Stimulated activated CD4-positive, alpha-beta T cell treated with anti-CD3 and anti-CD28 coated beads, TNF-alpha, amount 100 ng/mL, for 1 hour (primary cell): ENCODE measurements at places on chromosomes 5 and 9.

GRCh38 chr5:144421411-144421810, 250.7 kb downstream of the KCTD16 start:
- no peak for DNase-seq

DNA sequence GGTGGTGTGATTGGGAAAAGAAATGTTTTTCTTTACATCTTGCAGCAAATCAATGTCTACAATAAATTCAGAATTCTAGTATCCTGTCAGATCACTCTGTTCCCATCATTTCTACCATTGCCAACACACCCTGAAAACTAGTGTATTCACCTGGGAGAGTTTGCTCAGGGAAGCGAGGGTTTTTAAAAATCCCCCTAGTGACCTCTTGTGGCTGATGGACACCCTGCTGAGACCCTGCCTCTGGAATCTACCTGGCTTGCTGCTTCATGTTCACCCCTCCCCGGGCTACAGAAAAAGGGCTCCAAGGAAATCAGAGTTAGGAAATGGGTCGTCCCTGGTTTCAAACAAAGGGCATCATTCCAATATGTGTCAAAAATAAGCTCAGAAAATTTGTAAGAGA, 21.4 kb upstream of the ALDOB start:
- no peak for DNase-seq

- DNase-seq: no peak
These were observed 81.6 kb downstream of the NDUFS4 start for GRCh38 chr5:53642061-53642460.

GRCh38 chr5:143201589-143201988, 201.9 kb downstream of the NR3C1 start:
- DNase-seq: no peak

GRCh38 chr9:20980832-20981455, 50.5 kb downstream of the HACD4 start:
- no peak for DNase-seq

- DNase-seq: no peak
These were observed 324.5 kb downstream of the ARHGEF28 start for GRCh38 chr5:73950441-73950873.

DNA sequence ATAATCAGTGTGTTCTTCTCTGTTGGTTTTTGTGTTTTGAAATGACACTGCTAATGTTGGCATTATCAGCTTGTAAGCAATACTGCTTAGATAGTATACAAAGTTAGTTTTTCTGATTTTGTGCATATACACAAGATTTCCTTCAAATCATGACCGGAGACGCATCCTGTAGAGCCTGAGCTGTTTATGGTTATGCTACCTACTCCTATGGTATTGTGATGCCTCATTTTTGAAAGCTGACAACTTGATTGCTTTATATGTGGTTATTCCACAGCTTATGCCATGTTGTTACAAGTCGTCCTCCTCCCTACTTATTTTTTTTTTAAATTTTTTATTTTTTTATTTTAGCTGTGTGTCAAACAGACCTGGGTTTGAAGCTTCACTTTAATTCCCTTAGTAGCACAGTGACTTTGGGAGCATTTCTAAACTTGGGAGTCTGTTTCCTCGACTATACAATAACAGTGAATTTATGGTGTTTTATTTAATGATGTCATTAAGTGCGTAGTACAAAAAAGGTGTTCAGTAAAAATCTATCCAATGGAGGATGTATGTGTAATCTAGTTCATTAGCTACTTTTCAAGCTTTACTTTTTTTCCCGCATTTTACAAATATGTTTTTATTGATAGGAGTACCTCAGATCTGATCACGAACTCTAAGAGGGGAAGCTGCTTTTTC, 59.5 kb downstream of the PARP8 start:
- DNase-seq: no peak

GRCh38 chr9:99602854-99603253, 218.8 kb upstream of the NR4A3 start:
- DNase-seq: no peak

DNA sequence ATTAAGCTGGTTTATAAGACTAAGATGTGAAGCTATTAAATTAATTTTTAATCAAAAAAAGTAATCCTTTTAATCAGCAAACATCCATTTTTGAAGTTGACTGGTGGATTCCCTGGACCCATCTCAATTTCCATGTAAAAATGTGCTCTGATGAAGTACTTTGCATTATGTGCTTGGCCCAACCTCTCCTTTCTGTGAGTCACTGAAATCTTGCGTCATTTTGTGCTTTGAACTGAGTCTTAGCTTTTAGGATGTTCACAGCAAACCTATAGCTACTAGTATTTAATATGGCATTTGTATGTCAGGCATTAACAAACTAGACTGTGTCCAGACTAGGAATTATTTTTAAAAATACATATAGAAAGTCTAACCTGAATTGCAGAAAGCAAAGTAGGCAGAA, 55.0 kb upstream of the CDH12 start:
- DNase-seq: no peak

DNA sequence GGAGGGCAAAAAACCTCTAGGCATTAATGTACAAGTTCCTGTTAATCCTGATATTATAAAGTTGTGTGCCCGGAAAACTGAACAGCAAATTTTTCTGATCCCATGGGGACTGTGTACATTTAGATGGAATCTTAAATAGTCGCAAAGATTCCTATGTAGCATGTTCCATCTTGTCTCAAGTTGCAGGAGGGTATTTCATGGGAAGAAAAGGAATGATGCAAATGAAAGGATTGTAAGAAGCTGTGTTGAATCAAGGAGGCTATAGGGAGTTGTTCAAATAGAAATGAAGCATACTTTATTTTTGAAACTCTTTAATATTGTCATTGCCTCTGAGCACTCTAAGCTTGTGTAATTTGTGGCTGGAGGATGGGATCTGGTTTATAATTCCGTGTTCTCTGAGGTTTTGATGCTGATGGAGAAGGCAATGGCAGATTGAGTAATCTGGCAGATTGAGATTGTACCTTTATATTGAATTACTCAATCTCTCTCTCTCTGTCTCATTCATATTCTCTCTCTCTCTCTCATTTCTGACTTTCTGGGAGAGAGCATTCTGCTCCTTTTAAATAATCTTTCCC, 288.5 kb downstream of the OSTF1 start:
- no peak for DNase-seq

DNA sequence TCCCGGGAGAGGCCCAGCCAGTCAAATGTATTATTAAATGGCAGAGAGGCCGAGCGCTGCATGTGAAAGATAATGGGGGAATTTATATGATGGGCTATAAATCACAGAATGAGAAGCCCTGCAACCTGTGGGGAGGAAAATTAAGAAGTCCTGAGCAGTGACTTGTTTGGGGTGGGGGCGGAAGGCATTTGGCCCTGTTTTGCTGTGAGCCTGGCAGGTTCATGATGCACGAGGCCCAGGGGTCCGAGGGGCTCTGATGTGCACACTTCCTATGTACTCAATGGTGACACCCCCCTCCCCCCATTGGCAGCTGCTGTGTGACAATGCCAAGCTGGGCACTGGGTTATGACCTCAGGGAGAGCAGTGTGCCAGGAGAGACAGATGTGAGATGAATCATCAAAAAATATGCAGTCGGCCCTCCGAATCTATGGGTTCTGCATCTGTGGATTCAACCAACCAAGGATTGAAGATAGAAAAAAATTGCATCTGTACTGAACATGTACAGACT, 13.7 kb upstream of the DAB2IP start:
- no peak for DNase-seq

DNA sequence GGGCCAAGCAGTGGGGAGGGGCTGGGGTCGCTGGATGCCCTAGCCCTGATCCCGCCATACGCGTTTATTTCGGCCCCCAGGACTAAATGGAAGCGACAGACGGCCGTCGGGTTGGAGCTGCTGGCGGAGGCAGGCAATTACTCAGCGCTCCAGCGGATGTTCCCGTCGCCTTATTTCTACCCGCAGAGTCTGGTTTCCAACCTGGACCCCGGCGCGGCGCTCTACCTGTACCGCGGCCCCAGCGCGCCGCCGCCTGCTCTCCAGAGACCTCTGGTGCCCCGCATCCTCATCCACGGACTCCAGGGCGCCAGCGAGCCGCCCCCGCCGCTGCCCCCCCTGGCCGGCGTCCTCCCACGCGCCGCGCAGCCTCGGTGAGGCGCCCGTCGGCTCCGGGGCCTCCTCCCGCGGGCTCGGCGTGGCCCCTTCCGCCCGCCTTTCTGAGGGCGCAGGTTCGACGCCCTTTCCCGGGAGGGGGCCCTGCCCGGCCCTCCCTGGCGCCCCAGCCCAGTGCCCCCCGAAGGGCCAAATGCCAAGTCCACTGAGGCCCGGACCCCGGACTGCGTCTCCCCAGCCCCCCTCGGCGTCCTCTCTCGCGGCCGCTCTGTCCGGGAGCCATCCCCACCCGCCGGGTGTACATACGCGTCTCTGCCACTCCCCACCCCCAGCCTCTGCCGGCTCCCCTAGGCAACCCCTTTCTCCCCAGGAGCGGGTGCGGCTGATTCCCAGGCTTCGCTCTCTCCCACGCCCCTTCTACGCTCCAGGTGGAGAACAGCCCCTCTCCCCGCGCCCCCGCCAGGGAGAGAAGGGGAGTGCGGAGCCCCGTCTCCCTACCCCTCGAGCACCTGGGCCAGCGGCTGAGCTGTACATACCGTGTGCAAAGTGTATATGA, 7.0 kb downstream of the BARHL1 start:
- no peak for DNase-seq

DNA sequence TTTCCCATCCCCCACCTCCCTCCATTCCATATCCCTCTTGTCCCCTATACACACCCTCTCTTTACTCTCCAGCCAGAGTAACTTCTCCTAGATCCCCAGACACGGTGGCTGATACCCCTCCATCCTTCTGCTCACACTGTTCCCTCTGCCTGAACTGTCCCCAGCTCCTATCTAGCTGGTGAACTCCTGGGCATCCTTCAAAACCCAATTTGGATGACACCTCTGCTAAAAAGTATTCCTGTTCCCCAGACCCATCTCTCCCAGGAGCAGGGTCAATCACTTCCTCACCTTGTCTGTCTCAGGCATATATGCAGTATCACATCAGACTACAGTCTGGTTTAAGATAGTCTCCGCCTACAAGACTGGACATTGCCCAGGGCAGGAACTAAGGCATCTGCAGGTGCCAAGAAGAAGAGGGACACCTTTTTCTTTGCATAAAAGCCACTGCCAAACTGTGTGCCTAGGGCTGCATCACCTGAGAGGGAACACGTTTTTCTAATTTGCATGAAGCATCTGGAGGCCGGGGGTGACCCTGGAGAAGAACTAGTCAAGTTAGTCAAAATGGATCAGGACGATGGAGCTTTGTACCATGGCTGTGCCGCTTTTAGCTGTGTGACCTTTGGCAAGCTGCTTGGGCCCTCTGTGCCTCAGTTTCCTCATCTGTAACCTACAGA, 27.1 kb downstream of the NR5A1 start:
- no peak for DNase-seq

GRCh38 chr9:133396952-133397351, 20.8 kb downstream of the STKLD1 start:
- no peak for DNase-seq

DNA sequence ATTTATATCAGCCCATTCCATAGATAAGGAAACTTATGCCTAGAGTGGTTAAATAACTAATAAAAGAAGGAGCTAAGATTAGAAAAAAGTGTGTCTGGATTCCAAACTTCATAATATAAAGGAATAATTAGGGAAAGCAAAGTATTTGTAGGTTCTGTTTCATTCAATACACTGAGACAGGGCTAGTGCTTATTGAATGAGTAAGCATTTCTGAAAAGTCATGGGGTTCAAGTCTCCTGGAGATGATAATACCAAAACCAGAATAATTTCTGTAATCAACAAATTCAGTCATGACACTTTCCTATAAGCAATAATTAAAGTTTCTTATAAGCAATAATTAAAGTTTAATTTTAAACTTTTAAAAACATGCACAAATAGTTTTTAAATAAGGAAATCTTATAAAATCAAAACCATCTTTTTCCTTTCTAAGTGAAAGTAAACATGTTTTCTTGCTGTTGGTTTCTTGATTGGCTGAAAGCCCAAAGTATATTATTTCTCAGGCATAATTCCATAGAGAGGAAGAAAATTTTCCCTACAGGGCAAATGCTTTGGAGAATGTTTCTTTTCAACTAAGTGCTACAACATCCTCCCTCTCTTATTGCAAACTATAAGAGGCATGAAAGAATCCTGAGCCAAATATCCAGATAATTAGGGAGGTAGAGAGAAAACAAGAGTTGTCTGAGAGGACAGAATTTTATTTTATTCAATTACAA, 510.2 kb downstream of the PRELID2 start:
- DNase-seq: no peak

- DNase-seq: no peak
These were observed 118.7 kb upstream of the WWC1 start for GRCh38 chr5:168172760-168173223.

GRCh38 chr9:81754245-81754644, 64.9 kb upstream of the TLE1 start:
- no peak for DNase-seq

- DNase-seq: no peak
These were observed 7.0 kb upstream of the GBGT1 start for GRCh38 chr9:133170716-133171115.

GRCh38 chr5:129658801-129659200, 89.1 kb upstream of the MINAR2 start:
- no peak for DNase-seq

DNA sequence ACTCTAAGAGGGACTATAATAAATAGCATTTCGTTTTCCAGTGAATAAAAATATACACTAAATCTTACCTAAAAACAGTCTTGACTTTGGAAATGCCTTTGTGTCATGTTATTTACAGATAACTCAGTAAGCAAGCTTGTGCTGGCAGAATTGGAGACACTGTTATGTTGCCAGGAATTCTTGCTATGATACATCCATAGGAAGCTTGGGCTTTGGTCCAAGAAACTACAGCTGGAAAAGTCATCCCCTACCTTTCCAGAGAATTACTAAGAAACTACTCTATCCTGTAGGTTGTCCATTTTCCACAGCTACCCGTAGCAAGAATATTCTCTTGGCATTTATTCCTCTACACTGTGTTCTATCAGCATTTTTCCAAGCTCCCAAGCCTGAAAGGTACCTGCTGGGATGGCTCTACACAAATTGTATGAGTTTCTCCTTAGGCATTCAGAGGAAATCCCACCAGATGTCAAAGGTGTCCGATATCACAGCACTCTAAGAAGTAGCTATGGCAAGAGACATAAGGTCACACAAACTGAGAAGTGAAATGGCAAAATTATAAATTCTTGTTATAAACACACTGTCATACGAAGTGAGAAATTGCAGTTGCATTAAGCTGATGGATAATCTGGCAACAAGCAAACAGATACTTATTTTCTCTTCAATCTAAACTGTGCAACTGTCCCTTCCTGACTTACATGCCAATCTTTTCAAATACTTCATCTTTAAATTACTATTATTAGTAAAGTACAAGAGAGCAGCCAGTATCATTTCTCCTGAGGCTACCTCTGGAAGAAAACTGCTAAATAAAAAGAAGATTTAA, 68.5 kb downstream of the MCTP1 start:
- DNase-seq: no peak

- no peak for DNase-seq
These were observed 89.1 kb downstream of the SLC24A2 start for GRCh38 chr9:19699756-19700155.
